ENCODE measurements at places on chromosomes 12 and 14.

- DNase-seq, result no peak
Measured at GRCh38 chr12:13786646-13787045, 194.8 kb downstream of the GRIN2B start.

- no peak for DNase-seq
Measured at GRCh38 chr12:102880783-102881182, 36.3 kb downstream of the PAH start.

DNA sequence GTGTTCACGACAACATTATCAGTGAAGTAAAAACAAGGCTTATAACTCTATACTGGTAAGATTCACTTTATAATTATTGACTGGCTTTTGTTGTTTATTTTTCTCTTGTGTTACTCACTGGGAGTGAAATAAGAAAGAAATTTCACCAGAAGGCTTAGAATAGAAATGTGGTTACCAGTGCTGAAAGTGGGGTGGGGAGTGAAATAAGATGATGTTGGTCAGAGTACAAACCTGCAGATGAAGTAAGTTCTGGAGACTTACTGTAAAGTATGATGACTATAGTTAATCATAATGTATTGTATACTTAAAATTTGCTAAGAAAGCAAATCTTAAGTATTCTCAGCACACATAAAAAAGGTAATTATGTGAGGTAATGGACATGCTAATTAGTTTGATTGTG, 198.4 kb downstream of the KLHL28 start:
- DNase-seq, result no peak

- no peak for DNase-seq
Measured at GRCh38 chr12:51048661-51049251, 629 bp downstream of the LETMD1 start.

- no peak for DNase-seq
Measured at GRCh38 chr12:62533087-62533754, 66.6 kb downstream of the MON2 start.

DNA sequence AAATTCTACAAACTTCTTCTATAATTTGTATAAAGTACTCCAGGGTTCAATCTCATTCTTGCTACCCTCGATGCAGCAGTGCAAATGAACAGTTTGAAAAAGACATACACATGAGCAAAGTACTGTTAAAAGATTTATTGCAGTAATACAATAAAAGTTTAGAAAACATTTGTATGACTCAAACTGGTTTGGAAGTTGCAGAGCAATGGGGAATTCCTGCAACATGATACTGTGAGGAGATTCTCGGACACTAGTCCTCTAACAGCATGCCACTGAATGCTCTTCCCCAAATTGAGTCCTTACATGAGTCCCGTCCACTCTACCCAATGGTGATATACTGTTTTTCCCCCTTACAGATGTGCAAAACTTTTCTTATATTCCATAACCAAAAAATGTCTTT, 45.4 kb downstream of the ATG14 start:
- DNase-seq, result no peak

DNA sequence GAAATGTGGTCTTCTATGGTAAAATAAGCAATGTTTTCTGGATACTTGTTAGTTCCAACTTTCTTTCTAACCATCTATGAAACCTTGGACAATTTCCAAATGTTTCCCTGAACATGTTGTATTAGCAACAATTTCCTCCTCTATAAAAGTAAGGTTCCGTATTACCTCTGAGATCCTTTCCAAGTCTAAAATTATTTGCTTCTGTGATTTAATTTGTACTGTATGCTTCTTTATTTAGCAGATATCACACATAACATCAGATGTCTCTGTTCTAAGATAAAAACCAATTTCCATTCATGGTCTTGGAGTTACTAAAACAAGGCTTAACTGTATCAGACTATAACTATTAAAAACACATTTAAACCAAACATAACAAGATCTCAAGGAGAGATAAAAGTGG, 177.2 kb downstream of the FOXA1 start:
- DNase-seq, result peak; percentile 53

- no peak for DNase-seq
Measured at GRCh38 chr14:46279327-46279726, 372.3 kb downstream of the RPL10L start.

DNA sequence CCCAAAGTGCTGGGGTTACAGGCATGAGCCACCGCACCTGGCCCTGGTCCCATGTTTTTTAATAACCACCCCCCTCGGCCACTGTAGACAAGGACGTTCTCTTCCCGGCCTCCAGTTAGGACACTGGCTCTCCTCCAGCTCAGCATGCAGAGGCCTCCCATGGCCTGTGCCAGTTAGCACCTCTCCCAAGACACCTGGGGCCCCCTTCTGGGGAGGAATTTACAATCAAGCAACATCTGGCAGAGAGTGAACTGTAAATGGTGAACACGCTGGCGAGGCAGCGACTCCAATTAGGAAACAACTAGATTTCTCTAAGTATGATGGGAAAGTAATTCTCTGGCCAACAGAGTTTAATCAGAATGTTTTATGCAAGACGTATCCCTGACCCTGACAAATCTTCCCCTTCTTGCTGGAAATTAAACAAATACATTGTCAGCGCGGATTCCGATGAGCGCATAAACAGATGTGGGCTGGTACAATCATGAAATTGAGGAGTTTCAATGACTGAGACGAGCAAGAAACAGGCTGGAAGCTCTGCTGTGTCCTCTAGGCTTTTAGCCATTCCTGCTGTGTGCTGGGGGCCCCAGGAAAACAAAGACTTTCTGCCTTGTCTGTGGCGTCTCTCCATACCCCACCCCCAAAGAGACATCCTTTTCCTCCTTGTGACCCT, 61.7 kb upstream of the DLK1 start:
- no peak for DNase-seq
